NCI-H1048 (cell line): ENCODE measurements at places on chromosomes 3 and 15.

DNA sequence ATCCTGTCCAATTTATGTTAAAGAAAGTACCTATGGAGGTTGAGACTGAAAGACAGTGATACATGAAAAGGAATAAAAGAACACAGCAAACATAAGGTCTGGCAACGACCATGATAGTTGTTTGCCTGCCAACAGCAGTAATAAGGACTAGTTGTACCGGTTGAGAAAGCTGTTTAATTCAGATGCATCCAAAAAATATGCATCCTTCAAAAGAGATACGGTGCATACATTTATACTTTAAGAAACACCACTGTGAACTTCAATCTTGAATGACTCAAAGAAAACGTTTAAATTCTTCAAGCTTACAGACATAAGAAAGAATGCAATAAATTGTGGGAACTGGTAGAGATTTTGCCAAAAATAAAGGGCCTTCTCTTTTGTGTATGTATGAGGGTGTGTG lies 492.1 kb downstream of the NLGN1 start:
- no peak for DNase-seq

- no peak for DNase-seq
Observed at GRCh38 chr3:53772562-53772961, 73.7 kb downstream of the CHDH start.

DNA sequence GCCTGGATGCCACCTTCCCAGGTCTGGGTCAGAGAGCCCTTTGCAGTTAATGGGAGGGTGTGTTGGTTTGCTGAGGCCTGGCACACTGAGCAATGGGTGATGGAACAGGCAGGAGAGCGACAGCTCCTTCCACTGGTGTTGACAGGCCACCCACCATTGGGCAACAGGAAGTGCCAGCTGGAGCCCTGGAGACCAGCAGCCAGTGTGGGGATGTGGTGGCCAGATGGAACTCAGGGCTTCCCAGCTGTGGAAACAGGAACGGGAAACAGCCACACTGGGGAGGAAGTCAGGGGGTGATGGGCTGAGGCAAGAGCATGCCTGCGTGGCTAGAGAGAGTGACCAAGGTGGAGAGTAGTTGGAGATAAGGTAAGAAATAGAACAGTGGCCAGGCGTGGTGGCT lies 9.3 kb downstream of the PSTPIP1 start:
- no peak for DNase-seq

GRCh38 chr15:101578443-101578894 lies 73.7 kb downstream of the TM2D3 start:
- no peak for DNase-seq

- no peak for DNase-seq
Observed at GRCh38 chr15:37289109-37289765, 188.9 kb upstream of the MEIS2 start.

GRCh38 chr15:100030586-100031229 lies 297.5 kb upstream of the LYSMD4 start:
- no peak for DNase-seq

DNA sequence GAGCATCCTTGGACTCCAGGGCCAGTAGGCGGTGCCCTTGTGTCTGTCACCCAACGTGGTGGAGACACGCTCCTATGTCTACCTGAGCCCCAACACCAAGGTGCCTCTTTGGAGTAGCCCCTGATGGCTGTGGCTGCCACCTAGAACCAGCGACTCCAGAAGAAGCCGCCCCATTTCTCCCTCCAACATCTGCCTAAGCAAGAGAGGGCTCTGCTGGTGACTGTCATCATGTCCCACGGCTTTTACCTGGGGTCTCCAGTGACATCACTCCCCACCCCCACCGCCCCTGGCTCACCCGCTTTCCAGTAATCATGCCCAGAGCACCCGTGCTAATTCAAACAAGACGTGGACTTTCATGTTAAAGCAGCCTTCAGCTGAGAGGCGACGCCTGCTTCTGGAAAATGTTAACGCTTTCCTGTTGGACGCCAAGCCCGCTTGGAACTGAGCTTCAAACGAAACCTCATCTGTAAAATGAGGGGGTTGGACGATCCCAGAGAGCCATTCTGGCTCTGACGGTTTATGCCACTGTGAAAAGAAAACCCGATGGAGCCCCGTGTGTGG lies 57.0 kb downstream of the ISG20 start:
- DNase-seq: no peak

DNA sequence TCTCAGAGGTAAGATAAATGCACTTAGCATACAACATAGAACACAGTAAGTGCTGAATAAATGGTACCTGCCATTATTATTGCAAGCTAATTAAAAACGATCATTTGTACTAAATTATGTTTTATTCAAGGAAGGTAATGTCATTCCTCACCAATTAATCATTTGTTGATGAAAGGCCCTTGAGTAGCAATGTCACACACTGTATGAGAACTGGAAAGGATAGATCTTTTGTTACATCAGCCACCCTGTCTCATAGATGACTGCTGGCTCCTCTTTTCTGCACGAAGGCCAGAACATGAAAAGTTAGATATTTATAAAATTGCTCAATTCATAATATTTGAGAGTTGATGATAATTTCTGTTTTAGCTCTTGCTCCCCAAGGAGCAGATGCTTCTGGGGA lies 415.4 kb downstream of the RBMS3 start:
- DNase-seq: no peak

GRCh38 chr3:168362156-168362555 lies 266.4 kb upstream of the GOLIM4 start:
- DNase-seq: no peak

DNA sequence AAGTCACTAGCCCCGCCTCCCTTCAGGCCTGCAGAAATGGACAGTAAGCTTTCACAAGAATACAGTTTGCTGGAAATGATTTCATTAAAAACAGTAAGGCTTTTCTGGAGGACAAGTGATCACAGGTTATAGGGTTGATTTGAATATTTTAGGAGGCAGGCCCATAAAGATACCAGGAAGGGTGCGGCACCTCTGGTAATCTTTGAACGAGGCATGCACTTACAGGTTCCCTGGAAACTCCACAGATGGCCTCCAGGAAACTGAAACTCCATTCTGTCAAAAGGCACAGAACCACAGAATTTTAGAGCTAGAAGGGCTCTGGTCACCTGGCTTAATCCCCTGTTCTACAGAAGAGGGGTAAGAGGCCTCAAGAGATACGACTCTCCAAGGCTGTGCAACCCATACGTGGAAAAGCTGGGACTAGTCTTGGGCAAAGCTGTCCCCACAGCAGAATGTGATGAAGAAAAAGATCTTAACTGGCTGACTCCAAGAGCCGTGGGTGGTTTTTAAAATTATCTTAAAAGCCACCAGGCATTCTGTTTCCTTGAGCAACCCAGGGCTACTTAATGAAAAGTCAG lies 1.2 kb downstream of the STARD5 start:
- no peak for DNase-seq

- no peak for DNase-seq
Observed at GRCh38 chr15:101078669-101079323, 159.6 kb downstream of the LRRK1 start.

DNA sequence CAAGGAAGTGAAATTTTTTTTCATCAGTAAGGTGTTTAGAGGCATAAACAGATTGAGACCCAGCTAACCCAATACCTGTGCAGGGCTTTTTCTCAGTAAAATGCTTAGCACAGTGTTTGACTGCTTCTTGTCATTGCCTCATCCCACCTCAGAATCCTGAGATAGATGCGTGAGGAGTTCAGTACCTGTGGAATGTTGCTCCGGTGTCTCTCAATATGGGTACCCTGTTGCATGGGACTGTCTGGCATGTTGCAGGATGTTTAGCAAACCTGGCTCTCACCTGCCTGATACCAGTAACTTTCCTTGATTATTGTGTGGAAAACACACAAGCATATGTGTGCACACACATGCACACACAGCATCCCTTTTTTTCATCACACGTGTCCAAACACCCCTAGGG lies 128.4 kb downstream of the MCTP2 start:
- no peak for DNase-seq
